ENCODE measurements at places on chromosomes 12 and 14.

- no peak for ATAC-seq
These were observed 133.3 kb downstream of the MON2 start for GRCh38 chr12:62599854-62600437.

- no peak for ATAC-seq
These were observed 10.2 kb upstream of the OR11G2 start for GRCh38 chr14:20180486-20180885.

- ATAC-seq = no peak
These were observed 53.4 kb downstream of the PRMT8 start for GRCh38 chr12:3544296-3544965.

GRCh38 chr14:60505448-60505847 is 3.5 kb upstream of the SIX6 start:
- ATAC-seq = no peak

All from SK-N-SH treated with all-trans-retinoic acid at 6 μM for 48 hours (cell line).